ENCODE measurements at places on chromosomes 12 and 14.

GRCh38 chr12:78457938-78458337, 406.6 kb upstream of the SYT1 start:
- no peak for DNase-seq

DNA sequence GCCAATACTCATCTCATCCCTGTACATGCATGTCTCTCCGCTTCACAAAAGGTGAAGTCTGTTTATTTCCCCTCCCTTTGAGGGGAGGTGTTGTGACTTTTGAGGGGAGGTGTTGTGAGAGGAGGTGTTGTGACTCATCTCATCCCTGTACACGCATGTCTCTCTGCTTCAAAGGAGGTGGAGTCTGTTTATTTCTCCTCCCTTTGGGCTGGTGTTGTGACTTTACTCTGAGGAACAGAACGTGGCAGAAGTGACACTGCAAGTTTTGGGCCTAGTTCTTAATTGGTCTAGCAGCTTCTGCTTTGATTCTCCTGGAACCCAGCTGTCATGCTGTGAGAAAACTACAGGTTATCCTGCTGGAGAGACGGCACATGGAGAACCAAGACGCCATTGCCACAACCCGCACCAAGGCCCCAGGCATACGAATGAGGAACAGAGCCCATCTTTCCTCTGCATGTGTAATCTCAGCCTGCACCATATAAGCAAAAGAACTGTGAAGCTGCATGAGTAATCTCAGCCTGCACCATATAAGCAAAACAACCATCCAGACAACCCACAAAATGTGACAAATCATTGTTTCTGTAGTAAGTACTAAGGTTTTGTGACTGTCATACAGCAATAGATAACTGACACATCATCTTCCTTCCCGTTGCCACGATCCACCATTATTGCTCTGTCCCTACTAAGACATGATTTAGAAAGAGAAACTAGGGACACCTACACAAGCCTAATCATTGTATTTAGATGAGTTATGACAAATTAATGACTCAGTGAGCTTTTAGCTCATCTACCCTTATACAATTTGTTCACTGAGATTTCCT, 30.0 kb downstream of the GALNT4 start:
- peak; percentile 10 for DNase-seq

DNA sequence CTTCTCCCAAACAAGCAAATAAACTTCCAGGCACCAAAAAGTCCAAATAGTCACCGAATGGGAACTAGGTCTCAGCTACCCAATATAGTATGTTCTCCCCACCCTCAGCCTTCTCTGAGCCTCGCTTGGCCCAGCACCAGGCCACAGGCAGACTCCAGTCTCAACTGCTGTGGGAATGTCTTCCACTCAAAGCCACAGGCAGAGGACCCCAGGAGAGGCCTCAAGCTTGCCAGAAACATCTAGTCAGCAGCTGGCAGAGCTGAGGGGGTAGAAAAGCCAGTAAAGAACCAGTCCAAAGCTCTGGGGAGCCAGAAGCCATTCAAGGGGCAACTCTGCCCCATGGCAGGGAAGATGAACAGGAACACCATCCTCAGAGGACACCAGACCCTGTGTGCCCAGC, 41.8 kb downstream of the FMNL3 start:
- DNase-seq, result no peak

- no peak for DNase-seq
These were observed 86.0 kb upstream of the ANO4 start for GRCh38 chr12:100708591-100708990.

- DNase-seq, result no peak
These were observed 75.5 kb upstream of the FZD10 start for GRCh38 chr12:130086797-130087196.

DNA sequence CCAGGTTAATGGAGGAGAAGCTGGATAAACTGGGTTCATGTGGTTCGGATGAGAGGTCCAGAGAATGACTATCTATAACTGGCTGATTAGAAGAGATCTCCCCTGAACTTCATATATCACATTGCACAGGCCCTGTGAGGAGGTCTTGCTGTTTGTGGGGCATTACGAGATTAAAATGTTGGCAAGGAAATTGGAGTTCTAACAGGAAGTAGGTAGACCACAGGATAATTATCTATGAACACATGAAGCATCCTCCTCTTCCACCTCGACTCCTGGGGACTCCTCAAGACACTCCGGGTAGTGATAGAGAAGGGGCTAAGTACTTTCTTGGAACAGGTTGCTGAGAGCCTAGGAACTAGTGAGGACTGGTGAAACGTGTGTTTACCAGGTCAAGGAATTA, 418.8 kb downstream of the KCNH5 start:
- DNase-seq, result no peak

DNA sequence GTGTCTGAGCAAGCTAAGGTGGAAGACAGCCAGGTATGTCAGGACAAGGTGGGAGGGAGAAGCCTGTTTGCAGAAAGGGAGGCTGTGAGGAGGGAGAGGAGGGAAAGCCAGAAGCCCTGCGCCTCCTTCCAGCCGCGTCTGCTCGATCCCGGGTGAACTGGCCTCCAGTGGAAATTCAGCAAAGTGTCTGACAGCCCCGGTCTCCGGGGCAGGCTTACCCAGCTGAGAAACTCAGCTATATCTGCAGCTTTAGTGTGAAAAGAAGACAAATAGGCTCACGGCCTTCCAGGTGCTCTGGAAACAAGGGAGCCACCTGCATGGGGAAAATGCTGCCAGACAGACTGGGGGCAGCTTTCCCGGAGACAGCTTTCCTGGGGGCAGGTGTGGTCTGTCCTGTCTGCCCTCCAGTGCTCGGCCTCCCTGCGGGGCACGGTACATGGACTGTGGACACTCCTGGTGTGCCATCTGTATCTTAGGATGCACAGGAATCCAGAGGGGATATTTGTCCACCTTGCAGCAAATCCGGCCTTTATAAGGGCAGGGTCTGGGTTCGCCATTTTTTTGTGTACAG, 6.3 kb downstream of the RFLNA start:
- no peak for DNase-seq

All from stimulated activated CD4-positive, alpha-beta T cell treated with anti-CD3 and anti-CD28 coated beads, Interleukin-1b, Interleukin-23, amount 100 ng/mL, for 4 hours (primary cell).